Hematopoietic multipotent progenitor cell treated with erythropoietin and hydrocortisone succinate and interleukin-3 and kit ligand, for 8 days (in vitro differentiated cells): ENCODE measurements at places on chromosomes 1 and 21.

DNA sequence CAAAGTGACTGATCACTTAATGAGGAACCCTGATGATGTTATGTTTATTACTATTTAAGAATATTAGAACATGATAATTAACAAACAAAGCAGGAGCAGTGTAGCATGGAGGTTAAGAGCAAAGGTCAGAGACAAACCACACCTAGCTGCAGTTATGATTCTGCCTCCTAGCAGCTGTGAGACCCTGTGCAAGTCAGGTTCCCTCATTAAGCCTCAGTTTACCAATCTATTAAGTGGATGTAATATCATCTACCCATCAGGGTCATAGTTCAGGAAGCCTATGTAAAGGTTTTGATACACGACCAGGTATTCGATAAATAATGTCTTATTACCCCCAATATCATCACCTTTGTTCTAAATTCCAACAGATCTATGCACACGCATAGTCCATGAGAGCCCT lies 32.0 kb downstream of the DUSP10 start:
- DNase-seq: no peak

DNA sequence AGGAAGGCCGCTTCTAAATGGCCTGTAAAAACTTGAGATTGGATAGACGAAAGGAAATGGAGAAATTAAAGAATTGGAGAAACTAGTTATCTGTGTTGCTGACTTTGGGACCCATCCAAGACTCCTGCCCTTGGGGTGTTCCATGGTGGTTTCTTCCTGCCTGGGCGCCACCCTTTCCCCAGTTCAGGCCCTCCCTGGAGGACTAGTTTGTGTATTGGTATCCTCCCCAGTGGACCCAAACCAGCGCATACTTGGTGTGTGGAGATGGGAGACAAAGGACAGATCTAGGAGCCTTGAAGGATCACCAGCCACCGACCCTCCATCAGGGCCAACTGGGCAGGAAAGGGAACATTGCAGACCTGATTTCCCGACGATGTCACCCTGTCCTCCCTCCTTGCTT lies 7.1 kb downstream of the SPATA46 start:
- no peak for DNase-seq

GRCh38 chr1:244968471-244968871 lies 104.1 kb upstream of the HNRNPU start:
- DNase-seq: no peak

DNA sequence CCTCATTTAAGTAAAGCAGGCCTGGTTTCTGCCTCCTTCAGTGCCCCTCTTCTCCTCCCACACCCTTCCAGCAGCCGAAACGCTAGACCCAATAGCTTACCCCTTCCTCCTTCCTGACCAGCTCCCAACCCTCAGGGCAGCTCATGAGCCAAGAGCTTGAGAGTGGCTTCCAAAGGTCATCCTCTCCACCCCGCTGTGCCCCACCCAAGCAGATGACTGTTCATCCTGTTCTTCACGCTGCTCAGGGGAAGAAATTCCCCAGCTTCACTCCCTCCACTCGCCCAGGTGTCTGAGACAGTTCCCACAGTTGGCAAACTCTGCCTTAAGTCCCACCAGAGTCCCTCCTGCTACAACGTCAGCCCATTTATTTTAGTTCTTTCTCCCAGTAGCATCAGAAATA lies 23.4 kb downstream of the ARHGEF19 start:
- no peak for DNase-seq

- DNase-seq: no peak
Observed at GRCh38 chr1:19156676-19157075, 53.4 kb downstream of the UBR4 start.

DNA sequence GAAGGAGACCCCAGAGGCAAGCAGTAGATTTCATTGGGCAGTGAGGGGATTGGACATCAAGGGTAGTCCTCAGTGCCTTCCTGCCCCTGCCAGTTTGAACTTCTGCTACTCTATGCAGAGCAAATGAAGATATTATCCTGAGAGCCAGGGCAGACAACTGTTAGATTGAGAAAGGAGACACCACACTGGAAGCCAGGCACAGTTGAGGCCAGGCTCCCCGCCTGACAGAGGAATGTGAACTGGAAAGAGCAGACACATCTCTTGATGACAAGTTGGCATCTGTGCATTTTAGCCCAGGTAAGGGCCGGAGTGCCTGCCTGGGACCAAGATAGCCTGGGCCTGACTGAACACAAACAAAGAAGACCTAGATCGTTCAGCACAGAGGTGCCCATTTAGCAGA lies 16.0 kb downstream of the SH3BGR start:
- no peak for DNase-seq

DNA sequence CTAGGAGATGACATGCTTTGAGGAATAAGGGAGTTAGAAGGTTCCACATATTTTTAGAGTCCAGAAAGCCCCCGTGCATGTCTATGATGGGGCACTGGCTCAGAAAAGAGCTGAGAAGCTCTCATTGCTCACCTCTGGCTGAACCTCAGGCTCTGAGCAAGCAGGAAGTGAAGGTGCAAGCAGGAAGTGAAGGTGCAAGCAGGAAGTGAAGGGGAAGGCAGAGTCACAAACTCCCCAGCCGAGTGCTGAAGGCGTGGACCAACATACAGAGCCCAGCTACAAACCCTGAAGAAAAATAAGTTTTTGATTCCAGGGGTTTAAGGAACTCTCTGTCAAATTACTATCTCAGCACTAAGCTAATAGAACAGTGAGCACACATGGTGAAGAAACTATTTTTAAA lies 7.0 kb downstream of the KRTAP10-8 start:
- no peak for DNase-seq

DNA sequence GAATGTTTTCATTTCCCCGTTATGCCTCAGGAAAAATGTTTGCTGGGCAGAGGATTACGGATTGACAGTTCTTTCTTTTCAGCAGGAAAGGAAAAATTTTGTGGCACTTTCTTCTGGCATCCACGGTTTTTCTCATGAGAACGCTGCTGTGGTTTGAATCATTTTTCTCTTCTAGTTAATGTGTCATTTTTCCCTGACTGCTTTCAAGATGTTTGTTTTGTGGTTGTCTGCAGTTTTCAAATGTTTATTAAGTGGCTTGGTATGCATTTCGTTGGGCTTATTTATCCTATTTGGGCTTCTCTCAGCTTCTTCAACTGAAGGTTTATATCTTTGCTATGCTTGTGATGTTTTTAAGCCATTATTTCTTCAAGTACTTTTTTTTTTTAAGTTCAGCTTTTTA lies 359.0 kb downstream of the RGS7 start:
- no peak for DNase-seq

DNA sequence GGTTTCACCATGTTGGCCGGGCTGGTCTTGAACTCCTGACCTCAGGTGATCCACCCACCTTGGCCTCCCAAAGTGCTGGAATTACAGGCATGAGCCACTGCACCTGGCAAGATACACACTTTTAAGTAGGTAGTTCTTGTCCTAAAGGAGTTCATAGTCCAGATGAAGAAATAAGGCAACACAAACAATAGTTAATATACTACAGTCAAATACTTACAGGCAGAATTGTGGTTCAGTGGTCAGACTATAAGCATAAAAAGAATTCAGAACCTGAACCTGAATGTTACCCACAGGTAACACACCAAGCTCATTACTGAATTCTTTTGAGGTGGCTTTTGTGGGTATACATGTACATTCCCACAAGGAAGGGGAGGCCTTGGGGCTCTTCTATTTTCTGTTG lies 1.8 kb downstream of the SDHB start:
- DNase-seq: no peak

- no peak for DNase-seq
Observed at GRCh38 chr21:37446552-37446951, 80.0 kb downstream of the DYRK1A start.
